T-helper 1 cell (primary cell): ENCODE measurements at places on chromosomes 3 and 15.

- no peak for DNase-seq
These were observed 62.7 kb downstream of the CPNE4 start for GRCh38 chr3:131972091-131972490.

DNA sequence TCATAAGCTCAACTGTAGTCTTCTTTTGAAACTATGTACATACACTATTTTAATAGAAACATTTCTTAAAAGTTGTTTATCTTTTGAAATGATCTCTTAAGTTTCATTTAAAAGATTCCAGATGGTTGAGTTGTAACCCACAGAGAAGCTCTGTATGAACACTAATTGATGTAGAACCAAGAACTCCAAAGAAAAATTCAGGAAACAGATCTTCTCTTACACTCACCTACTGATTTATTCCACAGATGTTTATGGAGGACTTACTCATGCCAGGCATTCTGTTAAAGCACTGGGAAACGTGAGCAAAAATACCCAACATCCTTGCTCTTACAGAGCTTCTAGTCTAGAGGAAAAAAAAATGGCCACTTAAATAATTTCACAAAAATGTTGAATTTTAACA lies 551.1 kb downstream of the NAALADL2 start:
- DNase-seq: no peak

DNA sequence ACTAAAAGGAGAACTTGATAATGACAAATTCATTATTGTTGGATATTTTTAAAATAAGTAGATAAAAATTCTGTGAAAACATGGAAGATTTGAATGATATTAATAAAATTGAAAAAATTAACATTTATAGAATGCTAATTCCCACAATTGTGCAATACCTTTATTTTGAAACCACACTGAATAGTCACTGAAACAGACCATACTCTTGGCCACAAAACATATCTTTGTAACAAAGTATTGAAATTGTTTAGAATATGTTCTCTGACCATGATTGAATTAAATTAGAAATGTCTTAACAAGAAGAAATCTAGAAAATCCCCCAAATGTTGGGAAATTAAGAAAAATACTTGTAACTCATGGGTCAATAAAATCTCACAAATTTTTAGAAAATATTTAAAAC lies 49.2 kb downstream of the ARHGAP11B start:
- no peak for DNase-seq

GRCh38 chr3:140770977-140771667 lies 93.3 kb downstream of the TRIM42 start:
- no peak for DNase-seq
